Right cardiac atrium (tissue), 5 donors: ENCODE measurements at places on chromosomes 7 and 10.
A peak's percentile ranks its signal among the peaks of the same experiment; 100 is the strongest.

- peak; percentile 61 for DNase-seq
These were observed 27.6 kb upstream of the MKRN1 start for GRCh38 chr7:140506788-140507464.

DNA sequence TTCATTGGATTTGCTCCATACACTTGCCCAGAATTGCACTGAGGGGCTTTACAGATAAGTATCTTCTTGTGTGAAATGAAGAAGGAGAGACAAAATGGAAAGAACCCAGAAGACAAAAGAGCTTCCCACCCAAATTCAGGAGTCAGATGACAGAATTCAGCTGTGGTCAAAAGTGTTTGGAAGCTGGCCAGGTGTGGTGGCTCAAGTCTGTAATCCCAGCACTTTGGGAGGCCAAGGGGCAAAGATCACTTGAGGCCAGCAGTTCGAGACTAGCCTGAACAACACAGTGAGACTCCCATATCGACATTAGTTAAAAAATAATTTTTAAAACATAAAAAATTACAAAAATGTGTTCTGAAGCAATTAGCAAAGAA, 27.1 kb downstream of the DUSP5 start:
- no peak for DNase-seq

- peak; percentile 58 for DNase-seq
These were observed 462 bp downstream of the KIAA1549 start for GRCh38 chr7:138980563-138981291.

DNA sequence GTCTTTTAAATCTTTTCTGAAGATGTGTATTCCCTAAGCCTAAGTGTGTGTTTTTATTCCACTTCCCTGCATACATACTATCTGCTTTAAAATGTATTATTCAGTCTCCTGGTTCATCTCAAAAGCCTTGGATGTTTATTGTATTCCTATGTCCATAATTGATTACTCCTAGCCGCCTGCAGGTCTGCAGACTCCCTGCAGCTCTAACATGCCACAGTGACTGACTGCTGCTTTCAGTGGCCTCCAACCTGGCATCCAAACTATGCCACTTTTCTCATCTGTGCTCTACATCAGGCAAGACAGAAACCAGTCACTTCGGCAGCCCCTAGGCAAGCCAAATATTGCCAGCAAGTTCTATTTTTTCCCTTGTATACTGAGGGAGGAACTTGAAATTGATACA, 81.7 kb downstream of the ABCA13 start:
- no peak for DNase-seq

DNA sequence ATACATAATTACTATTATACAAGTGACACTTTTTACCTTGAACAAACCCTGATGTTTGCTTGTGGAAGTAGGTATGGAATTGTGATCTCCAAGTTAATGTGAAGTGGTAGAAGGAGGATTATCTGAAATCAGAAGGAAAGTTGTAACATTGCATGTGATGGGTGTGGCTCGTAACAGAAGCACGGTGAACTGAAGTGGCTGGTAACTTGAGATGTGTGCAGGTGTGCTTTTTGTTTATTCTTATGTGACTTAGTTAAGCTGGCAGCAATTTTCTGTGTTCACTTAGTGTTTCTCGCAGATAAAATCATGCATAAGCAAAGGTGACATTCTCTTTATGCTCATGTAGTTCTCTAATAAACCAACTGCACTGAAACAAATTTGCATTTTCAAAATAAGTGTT, 82.3 kb downstream of the ZEB1 start:
- DNase-seq, result no peak

- DNase-seq, result no peak
These were observed 18.7 kb upstream of the PTF1A start for GRCh38 chr10:23173214-23174073.

DNA sequence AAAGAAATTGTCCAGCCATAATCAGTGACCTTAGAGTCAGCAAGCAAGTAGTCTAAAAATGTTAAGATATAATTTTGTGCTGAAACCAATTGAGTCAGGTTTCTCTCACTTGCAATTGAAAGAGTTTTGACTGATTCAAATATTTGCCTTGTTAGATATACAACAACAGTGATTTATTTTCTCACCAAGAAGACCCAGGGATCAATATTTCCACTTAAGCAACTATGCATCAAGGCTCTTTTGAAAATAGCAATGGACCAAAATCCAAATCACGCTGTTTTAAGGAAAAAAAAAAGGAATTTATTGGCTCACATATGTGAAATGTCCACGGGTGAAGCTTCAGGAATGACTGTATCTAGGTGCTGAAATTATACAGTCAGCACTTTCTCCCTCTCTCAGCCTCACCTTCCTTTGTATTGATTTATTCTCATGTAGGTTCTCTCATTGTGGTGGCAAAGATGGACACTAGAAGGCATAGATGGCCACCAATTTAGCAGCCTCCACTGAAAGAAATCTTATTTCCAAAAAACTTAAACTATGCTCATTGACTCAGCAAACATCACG, 9.7 kb upstream of the FKBP9 start:
- DNase-seq, result no peak

- no peak for DNase-seq
These were observed 55.9 kb downstream of the MINPP1 start for GRCh38 chr10:87560495-87561129.

- no peak for DNase-seq
These were observed 2.1 kb downstream of the SHH start for GRCh38 chr7:155809947-155810769.

GRCh38 chr7:150481186-150481920, 30.9 kb downstream of the GIMAP8 start:
- no peak for DNase-seq

DNA sequence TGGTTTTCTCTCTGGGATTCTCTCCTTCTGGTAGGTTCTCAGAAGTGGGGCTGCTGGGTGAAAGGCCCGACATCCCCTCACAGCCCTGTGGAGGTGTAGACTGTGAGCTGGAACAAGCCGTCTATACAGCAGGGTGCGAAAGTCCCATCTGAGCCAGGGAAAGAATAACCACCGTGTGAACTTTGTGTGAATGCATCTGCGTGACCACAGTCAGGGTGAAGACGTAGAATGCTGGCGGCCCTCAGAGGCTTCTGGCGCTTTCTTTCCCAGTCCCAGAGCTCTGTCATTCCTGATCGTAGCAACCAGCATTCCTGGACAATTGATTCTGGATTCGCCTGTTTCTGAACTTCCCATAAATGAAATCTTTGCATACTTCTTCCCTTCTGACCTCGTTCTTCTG, 30.0 kb downstream of the ELFN1 start:
- DNase-seq, result no peak

GRCh38 chr10:3401491-3401938, 228.9 kb upstream of the PITRM1 start:
- no peak for DNase-seq

DNA sequence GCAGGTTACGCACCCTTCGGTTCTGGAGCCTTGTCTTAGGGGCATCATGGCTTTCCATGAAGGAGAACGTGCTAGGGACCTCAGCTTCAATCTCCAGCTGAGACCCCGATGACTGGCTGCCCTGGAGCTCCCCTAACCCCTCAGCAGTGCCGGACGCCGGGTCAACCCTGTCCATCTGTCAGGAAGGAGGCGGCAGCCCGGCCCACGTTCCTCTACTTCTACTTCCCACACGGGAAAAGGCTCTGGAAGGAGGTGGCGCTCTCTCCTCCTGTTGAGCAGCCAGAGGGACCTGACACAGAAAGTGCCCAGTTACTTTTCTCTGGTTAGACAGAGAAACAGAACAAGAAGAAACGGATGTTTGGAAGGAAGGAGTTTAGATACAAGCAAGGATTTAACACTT, 87.4 kb downstream of the DYNC2I1 start:
- DNase-seq, result peak; percentile 2

GRCh38 chr10:97230146-97230545, 44.4 kb upstream of the SLIT1 start:
- no peak for DNase-seq

GRCh38 chr7:99311702-99312101, 14.0 kb upstream of the ARPC1A start:
- DNase-seq, result no peak

- no peak for DNase-seq
These were observed 252.6 kb upstream of the SMIM30 start for GRCh38 chr7:113370910-113371309.
